Esophagus squamous epithelium (tissue), 5 donors: ENCODE measurements at places on chromosomes 1 and 21. TPM values are rescaled to one million over a fixed set of nuclear protein-coding genes. Genes with fewer than 3 reads are reported as not detected.

- no peak for DNase-seq
- H3K27ac ChIP-seq = no peak overlapping the region
- peaks cover 30% of the 10 kb centered on the region for H3K27me3 ChIP-seq
- H3K4me3 ChIP-seq = no peak overlapping the region
Measured at GRCh38 chr1:236392182-236392581, 1.9 kb upstream of the EDARADD start.

- DNase-seq = no peak
- no peak overlapping the region for H3K27ac ChIP-seq
- H3K4me1 ChIP-seq = peaks cover 34% of the 10 kb centered on the region
- H3K4me3 ChIP-seq = no peak overlapping the region
- no peaks in the 10 kb centered on the region for H3K36me3 ChIP-seq
Measured at GRCh38 chr1:205596876-205597275, 34.9 kb downstream of the ELK4 start.

DNA sequence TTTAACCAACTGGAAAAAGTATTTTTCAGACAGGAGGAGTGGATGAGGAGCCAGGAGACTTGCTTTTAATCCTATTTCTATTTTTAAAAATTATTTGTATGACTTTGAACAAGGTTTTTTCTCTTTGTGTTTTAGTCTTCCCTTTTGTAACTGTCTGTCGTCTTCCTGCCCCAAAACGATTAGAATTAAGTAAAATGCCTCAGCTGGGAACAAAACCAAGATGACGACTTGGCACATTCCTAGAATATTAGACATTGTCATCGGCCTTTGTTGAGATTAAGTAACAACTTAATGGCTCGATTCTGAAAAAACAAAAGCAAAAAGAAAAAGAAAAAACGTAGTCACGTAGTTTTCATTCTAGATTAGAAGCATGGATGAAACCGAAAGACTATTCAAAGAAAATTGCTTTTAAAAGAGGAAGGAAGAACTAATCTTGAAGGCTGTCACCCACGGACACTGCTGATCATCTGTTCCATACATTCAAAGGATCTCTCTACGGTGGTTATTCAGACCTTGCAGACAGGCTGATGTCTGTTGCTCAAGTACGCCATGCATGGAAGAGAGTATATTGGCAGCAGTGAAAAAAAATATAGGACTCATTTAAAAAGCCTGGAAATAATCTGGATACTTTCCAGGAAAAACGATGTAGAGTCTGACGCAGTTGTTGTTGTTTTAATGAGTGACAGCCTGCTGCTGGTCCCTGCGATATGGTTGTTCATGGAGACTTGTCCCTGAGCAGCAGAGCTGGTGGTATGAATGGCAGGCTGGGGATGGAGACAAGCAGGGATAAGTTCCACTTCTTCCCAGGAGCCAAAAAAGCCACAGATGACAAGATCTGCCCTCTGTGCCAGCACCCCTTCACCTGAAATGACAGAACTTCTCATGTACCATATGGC lies 16.8 kb downstream of the GNG4 start:
- peak overlapping the region; percentile 23 for H3K27ac ChIP-seq
- H3K27me3 ChIP-seq = peaks cover 6% of the 10 kb centered on the region
- H3K4me3 ChIP-seq = peak overlapping the region; percentile 45
- H3K36me3 ChIP-seq = no peaks in the 10 kb centered on the region

GRCh38 chr1:173205146-173206051 lies 1.7 kb downstream of the TNFSF4 start:
- no peaks in the 10 kb centered on the region for H3K36me3 ChIP-seq
- DNase-seq = no peak
- no peak overlapping the region for H3K27ac ChIP-seq
- H3K4me3 ChIP-seq = no peak overlapping the region
- peaks cover 39% of the 10 kb centered on the region for H3K4me1 ChIP-seq
- no peaks in the 10 kb centered on the region for H3K27me3 ChIP-seq

DNA sequence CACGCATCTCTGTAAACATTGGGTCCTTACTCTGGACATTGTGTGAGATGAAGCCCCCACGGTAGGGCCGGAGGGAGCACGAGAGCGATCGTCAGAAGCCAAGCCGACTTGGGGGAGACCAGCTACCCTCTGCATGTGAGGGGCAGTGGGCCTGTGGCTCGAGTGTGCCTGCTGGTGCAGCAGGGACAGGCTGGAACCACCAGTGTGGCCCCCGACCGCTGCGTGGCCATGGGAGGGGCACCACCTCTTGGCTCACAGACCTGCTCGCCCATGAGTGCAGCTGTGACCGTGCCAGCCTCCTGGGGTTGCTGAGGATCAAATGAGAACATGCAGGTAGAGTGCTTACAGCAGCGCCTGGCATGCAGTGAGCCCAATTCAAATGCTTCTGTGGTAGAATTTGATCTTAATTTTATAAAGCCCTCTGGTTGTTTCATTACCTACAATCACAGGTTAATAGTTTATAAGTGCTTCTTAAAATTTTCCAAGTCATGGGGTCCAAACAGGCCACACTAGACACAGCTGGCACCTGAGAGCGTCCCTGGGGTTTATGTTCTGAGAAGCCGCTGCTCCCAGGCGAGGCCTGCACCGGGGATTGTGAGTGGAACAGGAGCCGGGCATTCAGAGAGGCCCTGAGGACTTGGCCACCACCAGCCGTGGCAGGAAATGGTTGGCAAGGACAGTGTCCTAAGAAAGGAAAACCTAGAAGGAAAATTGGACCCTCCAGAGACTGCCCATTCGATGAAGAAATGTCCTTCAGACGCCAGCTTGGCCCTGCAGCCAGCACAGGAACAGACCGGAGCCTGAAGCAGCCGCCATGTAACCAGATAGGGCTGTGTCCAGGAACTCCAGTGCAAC lies 22.6 kb upstream of the ADARB1 start:
- H3K27ac ChIP-seq = peak overlapping the region; percentile 58
- no peaks in the 10 kb centered on the region for H3K4me1 ChIP-seq
- H3K36me3 ChIP-seq = no peaks in the 10 kb centered on the region
- H3K27me3 ChIP-seq = no peaks in the 10 kb centered on the region

- H3K4me1 ChIP-seq = peaks cover 54% of the 10 kb centered on the region
- peak overlapping the region; percentile 98 for H3K27ac ChIP-seq
- peak; percentile 47 for DNase-seq
- H3K36me3 ChIP-seq = no peaks in the 10 kb centered on the region
- H3K27me3 ChIP-seq = no peaks in the 10 kb centered on the region
- H3K4me3 ChIP-seq = peak overlapping the region; percentile 100
Measured at GRCh38 chr1:183470961-183471742, 1.1 kb upstream of the SMG7 start.

GRCh38 chr1:202576816-202577215 lies 133.4 kb downstream of the SYT2 start:
- H3K27ac ChIP-seq = peak overlapping the region; percentile 64
- peaks cover 85% of the 10 kb centered on the region for H3K4me1 ChIP-seq
- no peak for DNase-seq
- H3K36me3 ChIP-seq = no peaks in the 10 kb centered on the region
- H3K27me3 ChIP-seq = no peaks in the 10 kb centered on the region

GRCh38 chr1:117846674-117847425 lies 82.6 kb downstream of the GDAP2 start:
- no peaks in the 10 kb centered on the region for H3K27me3 ChIP-seq
- no peak overlapping the region for H3K4me3 ChIP-seq
- DNase-seq = no peak
- no peaks in the 10 kb centered on the region for H3K4me1 ChIP-seq

GRCh38 chr1:61420909-61421835 lies 303.8 kb downstream of the TM2D1 start:
- H3K4me3 ChIP-seq = no peak overlapping the region
- H3K4me1 ChIP-seq = peaks cover 26% of the 10 kb centered on the region
- H3K27me3 ChIP-seq = no peaks in the 10 kb centered on the region
- H3K27ac ChIP-seq = no peak overlapping the region
- peaks cover 60% of the 10 kb centered on the region for H3K36me3 ChIP-seq

- no peak overlapping the region for H3K27ac ChIP-seq
- no peaks in the 10 kb centered on the region for H3K36me3 ChIP-seq
- H3K4me3 ChIP-seq = no peak overlapping the region
Measured at GRCh38 chr1:167067904-167068303, 22.3 kb downstream of the GPA33 start.

GRCh38 chr1:226937940-226938725 lies 2.0 kb upstream of the COQ8A start:
- H3K36me3 ChIP-seq = no peaks in the 10 kb centered on the region
- H3K27ac ChIP-seq = peak overlapping the region; percentile 95
- H3K4me1 ChIP-seq = peaks cover 20% of the 10 kb centered on the region
- no peak overlapping the region for H3K4me3 ChIP-seq
- no peaks in the 10 kb centered on the region for H3K27me3 ChIP-seq

DNA sequence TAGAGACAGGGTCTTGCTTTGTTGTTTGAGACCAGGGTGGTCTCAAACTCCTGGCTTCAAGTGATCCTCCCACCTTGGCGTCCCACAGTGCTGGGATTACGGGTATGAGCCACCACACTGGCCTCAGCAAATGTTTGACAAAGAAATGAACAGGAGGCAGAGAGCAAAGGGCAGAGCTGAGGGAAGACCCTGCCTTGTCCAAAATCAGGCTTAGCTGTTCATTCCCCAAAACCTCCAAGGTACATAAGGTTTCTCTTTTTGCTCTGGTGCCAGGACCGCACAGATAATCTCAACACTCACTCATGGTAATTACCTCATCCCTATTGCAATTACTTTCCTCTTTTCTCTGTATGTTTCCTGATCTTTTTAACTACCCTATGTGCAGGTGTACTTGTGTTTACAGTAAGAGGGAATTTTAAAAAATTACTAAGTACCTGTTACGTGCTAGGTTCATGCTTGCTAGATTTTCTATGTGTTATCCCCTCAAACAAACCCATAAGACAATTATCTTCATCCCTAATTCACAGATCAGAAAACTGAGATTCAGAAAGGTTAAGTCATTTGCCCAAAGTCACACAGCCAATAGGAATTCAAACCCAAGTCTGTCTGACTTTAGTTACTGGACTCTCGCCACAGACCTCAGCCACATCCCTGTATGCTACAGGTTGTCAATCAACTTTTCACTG lies 11.5 kb downstream of the ASAP3 start:
- no peak for DNase-seq
- H3K36me3 ChIP-seq = no peaks in the 10 kb centered on the region
- H3K27me3 ChIP-seq = no peaks in the 10 kb centered on the region
- H3K27ac ChIP-seq = peak overlapping the region; percentile 48
- H3K4me3 ChIP-seq = no peak overlapping the region

- no peaks in the 10 kb centered on the region for H3K4me1 ChIP-seq
- H3K27ac ChIP-seq = no peak overlapping the region
- no peaks in the 10 kb centered on the region for H3K27me3 ChIP-seq
- DNase-seq = no peak
- H3K36me3 ChIP-seq = no peaks in the 10 kb centered on the region
- no peak overlapping the region for H3K4me3 ChIP-seq
Measured at GRCh38 chr1:45211076-45211475, 4.7 kb upstream of the ZSWIM5 start.

GRCh38 chr1:223717695-223718363 lies 5.5 kb downstream of the CAPN2 start:
- no peak for DNase-seq
- peaks cover 66% of the 10 kb centered on the region for H3K36me3 ChIP-seq
- no peak overlapping the region for H3K4me3 ChIP-seq
- H3K4me1 ChIP-seq = peaks cover 55% of the 10 kb centered on the region

The CR2 gene
- total RNA-seq = not detected

The TNFRSF9 gene
- 0.19 TPM for total RNA-seq

The SDHB gene
- 137 TPM for total RNA-seq

The CYB561D1 gene
- 8.6 TPM for total RNA-seq

The SPATA21 gene
- not detected for total RNA-seq

The A3GALT2 gene
- not detected for total RNA-seq
